Dermis blood vessel endothelial cell (primary cell): ENCODE measurements at places on chromosomes 1 and 21. TPM values are rescaled to one million over a fixed set of nuclear protein-coding genes. Genes with fewer than 3 reads are reported as not detected.

The MCOLN2 gene
- total RNA-seq, result 0.05 TPM in 1 of 2 replicates, not detected in the other

The GBP7 gene
- total RNA-seq, result not detected in 2 replicates

The COL16A1 gene
- total RNA-seq, result 0.51 and 0.65 TPM in 2 replicates

The ARID1A gene
- 14.5 and 28.3 TPM in 2 replicates for total RNA-seq

The TBX15 gene
- total RNA-seq, result not detected in 2 replicates

The NPHS2 gene
- not detected in 2 replicates for total RNA-seq

The TCHH gene
- total RNA-seq, result 0.05 and 0.17 TPM in 2 replicates

The ASB17 gene
- not detected in 2 replicates for total RNA-seq

The TTC39A gene
- 2.9 and 4.1 TPM in 2 replicates for total RNA-seq

The UTS2 gene
- not detected in 2 replicates for total RNA-seq

The OR2C3 gene
- total RNA-seq, result under 0.01 TPM in 1 of 2 replicates, not detected in the other

The ARHGEF19 gene
- 2.7 and 3.3 TPM in 2 replicates for total RNA-seq

- no peak for DNase-seq
Observed at GRCh38 chr1:36400514-36400824, 2.8 kb upstream of the LSM10 start.

GRCh38 chr1:104791030-104791429 lies 1041.3 kb downstream of the AMY1C start:
- no peak for DNase-seq

- no peak for DNase-seq
Observed at GRCh38 chr1:64466033-64466432, 3.9 kb upstream of the CACHD1 start.

- DNase-seq, result peak; percentile 75
Observed at GRCh38 chr1:117026361-117026760, 24.8 kb downstream of the CD101 start.

DNA sequence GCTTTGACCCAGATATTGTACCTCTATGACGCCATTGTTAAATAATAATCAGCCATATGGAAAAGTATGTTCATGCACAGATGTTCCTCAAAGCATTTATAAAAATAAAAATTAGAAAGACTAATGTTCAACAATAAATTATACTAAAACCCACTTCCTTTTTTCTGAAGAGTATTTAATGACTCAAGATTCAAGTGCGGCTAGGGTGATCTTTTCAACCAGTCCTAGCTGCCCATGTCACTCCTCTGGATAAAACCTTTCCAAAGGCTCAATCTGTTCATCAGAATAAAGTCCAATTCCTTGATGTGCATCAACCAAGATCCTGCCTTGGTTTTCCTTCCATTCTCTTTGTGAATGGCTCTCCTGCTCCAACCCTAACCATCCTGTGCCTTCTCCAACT lies 292.0 kb downstream of the VAV3 start:
- DNase-seq, result no peak

DNA sequence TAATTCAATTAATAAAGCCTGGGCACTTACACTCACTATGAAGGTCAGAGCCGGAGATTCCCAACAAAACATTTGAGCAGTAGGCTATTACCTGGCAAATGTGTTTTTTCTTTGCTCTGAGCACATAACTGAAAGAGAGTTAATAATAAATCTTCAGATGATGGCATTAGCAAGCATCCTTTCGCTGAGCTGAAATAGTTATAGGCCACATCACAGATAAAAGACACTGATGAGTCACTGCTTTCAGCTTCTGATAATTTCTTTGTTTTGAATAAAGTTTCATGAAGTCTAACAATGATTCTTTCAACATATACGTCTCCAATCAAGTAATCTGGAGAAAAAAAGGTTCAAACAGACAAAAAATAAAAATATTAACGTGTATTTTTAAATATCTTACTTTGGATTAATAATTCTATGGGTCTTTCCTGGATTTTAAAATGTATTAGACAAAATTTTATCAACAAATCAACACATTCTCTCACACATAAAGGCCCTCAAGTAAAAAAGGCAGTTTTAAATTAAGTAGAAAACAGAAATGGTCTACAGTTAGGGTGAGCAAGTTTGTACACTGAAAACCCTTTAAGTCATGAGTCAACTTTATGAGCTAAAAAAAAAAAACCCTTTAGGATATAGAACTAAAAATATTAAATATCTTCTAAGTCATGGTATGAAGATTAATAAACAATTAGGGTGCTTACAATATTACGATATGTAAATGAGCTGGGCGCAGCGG lies 33.1 kb downstream of the LTN1 start:
- peak; percentile 59 for DNase-seq

DNA sequence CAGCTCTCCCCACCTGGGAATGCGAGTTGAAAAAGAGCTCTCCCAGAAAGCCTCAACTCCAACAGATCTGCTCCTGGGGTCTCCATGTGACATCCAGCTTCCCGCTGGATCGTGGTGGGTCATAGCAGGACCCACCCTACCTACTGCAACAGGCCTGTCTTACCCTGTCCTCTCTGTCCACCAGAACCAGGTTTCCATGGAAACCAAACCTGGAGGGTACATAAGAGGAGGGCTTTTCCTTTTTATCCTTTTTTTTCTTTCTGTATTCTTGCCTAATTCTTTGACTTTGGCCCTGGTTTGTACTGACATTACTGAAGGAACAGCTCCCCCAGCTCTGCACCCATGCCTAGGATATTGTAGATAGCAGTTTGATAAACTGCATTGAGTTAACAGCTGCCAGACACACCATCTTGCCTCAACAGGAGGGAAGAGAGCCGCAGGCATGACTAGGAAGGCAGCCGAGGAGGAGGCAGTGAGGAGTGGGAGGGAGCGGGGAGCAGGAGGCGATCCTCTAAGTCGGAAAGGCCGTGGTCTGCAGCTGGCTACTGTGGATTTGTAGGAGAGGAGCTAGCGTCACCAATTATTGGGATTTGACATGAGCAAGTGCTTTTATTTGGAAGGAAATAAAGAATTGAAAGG lies 9.7 kb upstream of the FMOD start:
- no peak for DNase-seq

GRCh38 chr1:228941666-228942065 lies 206.4 kb downstream of the RHOU start:
- no peak for DNase-seq

GRCh38 chr21:33980276-33980916 lies 64.8 kb upstream of the ATP5PO start:
- no peak for DNase-seq

- DNase-seq, result no peak
Observed at GRCh38 chr1:208083016-208083714, 161.0 kb downstream of the PLXNA2 start.

DNA sequence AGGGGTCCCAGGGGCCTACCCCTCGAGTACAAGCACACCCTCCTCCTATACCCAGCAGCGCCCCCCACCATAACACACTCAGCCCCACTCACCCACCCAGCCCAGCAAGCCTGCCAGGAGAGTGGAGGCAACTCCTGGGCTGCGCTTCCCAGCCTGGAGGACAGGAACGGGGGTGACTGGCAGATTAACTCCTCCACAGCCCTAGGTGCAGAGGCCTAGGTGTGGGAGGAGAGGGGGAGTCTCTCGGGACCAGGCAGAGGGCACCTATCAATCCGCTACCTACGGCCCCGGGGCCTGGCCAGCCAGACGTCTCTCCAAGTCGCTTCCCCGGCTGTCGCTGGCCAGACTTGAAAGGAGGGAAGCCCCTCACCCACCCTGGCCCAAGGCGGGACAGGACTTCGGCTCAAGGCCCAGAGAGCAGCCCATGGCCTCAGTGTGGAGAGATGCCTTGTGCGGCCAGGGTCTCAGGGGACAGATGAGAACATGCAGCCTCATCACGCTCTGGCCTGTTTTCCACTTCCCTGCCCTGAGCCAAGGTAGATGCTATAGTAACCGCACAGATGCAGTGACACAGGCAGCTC lies 24.9 kb downstream of the MATN1 start:
- no peak for DNase-seq

DNA sequence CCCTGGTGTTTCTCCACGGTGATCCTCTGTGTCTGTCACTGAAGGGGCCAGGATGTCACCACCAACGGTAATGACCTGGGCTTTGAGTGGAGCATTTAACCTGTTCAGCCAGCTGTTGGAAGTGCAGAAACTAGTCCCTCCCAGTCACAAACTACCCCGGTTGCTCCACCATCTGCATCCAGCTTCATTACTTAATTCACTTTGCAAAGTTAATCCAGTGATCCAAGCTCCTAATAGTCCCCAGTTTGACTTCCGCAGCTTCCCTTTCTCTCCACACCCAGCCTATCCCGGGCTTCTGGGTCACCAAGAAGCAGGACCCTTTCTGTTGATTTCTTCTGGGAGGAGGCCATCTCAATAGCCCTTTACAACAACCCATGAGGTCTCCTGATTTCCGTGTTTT lies 63.5 kb downstream of the MDM4 start:
- no peak for DNase-seq

- no peak for DNase-seq
Observed at GRCh38 chr1:94582565-94582964, 41.0 kb upstream of the F3 start.

- no peak for DNase-seq
Observed at GRCh38 chr1:14513111-14513510, 85.4 kb upstream of the KAZN start.

DNA sequence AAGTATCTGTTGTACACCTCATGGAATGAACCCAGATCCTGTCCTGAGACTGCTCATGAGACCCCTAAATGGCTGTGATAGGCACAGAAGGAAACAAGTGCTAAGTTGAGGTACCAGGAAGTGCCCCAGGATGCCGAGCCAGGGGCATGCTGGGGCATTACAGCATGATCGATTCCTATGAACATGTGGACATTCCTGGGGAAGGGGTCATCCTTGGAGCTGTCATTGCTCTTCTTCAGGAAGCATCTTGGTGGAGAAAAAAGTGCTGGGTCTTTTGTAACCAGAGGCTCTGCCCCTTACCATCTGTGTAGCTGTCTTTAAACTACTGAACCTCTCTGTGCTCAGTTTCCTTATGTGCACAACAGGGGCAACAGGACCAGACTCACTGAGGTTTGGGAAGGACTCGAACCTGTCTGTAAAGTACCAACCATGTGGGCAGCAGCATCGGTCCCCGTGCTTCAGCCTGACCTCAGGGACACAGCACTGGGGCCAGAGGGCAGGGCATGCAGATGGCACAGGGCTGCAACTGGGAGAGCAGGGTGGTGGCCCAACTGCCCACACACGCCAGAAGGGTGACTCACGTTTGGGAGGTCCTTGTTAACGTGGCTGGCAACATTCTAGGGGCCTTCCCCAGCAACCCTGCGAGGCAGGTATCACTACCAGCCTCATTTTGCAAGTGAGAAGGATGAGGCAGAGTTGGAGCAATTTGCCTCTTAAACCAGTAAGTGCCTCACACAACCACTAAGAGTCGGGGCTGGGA lies 142.3 kb upstream of the EDN2 start:
- DNase-seq, result no peak

DNA sequence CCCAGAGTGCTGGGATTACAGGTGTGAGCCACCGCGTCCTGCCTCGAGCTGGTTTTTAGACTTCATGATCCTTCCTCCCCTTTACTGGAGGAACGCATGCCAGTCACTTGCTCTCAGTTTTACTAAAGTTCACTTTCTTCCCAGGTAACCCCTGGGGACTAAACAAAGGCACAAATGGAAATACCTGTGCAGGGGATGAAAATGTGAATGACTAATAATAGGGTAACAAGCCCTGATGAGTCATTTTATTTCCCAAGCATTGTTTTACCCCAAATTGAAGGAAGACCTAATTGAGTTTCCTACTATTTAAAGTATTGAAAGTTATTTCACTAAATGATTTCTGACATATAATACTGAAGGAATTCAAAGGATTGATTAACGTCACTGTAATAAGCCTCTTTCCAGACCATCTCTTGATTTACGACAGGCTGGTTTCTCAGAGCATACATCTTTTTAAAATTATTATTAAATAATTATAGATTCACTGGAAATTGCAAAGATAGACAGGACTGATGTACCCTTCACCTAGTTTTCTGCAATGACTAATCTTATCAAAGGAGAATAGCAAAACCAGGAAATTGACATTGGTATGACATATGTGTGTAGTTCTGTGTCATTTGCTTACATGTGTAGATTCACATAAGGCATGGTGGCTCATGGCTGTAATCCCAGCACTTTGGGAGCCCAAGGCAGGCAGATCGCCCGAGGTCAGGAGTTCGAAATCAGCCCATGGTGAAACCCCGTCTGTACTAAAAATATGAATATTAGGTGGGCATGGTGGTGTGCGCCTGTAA lies 53.2 kb upstream of the SOD1 start:
- no peak for DNase-seq

GRCh38 chr1:9793291-9793690 lies 30.5 kb downstream of the CLSTN1 start:
- no peak for DNase-seq

GRCh38 chr1:191343816-191344215 lies 814.4 kb upstream of the RGS18 start:
- DNase-seq, result no peak

GRCh38 chr1:178057141-178057765 lies 36.7 kb upstream of the RASAL2 start:
- peak; percentile 34 for DNase-seq

DNA sequence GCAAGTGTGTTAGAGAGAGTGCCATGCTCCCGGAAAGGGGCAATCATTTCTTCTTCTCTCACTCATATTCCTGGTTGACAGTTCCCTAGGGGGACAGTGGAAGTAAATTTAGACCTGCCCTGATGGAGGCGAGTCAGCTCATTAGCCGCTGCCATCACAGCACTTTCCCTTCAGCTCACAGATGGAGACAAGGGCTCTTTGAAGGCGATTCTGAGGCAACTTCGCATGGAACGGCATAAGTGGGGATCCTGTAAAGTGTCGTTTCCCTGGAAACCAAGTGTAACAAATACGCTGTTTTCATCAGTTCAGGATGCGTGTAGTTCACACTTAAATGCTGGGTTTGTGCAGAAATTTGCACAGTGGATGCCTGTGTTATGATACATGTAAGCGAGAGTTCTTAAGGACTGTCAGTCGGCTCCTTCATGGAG lies 114.5 kb upstream of the TMPRSS15 start:
- DNase-seq, result no peak

DNA sequence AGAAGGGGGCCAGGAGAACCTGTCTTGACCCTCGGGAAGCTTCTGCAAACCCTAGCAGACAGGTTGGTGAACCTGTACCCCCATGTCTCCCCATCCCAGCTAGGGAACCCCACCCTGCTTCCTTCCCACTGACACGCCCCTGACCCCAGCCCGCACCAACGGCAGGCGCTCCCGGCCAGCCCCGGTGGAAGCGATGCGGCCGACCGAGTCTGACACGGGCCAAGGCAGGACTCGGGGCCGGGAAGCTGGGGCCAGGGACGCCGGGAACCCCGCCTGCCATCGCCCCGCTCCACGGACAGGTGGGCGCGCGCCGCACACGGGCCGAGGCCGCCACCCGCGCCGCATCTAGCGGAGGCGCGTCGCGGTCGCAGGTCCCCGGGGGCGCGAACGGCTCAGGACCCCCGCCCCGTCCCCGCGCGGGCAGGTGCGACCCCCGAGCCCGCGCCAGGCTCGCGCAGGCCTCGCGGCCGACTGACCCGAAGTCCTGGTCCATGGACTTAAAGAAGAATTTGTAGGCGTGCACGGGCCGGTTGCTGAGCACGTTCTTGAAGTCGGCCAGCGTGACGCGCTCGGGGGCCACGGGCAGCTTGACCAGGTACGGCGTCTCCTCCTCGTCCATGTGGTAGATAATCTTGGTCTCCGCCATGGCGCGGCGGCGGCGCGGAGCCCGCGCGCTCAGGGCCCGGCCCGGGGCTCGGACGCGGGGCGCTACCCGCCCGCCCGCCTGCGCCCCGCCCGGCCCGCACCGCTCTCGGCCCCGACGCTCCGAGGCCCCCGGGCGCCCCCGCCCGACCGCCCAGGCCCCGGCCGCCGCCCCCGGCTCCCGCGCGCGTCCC lies 580 bp downstream of the DVL1 start:
- DNase-seq, result peak; percentile 65

GRCh38 chr1:59276439-59276851 lies 20.4 kb upstream of the FGGY start:
- peak; percentile 81 for DNase-seq

- no peak for DNase-seq
Observed at GRCh38 chr1:157195521-157196244, 57.5 kb upstream of the ETV3 start.
